Esophagus muscularis mucosa (tissue), 4 donors: ENCODE measurements at places on chromosomes 1 and 21. TPM values are rescaled to one million over a fixed set of nuclear protein-coding genes. Genes with fewer than 3 reads are reported as not detected.

GRCh38 chr21:46161633-46162592 lies 6.5 kb upstream of the FTCD start:
- peaks cover 47% of the 10 kb centered on the region for H3K27me3 ChIP-seq
- H3K27ac ChIP-seq: no peak overlapping the region
- H3K4me1 ChIP-seq: no peaks in the 10 kb centered on the region
- no peak overlapping the region for H3K4me3 ChIP-seq

GRCh38 chr1:211621447-211622198 lies 42.7 kb upstream of the SLC30A1 start:
- no peak overlapping the region for H3K4me3 ChIP-seq
- H3K4me1 ChIP-seq: peaks cover 3% of the 10 kb centered on the region
- no peak for DNase-seq
- H3K36me3 ChIP-seq: no peaks in the 10 kb centered on the region
- no peak overlapping the region for H3K27ac ChIP-seq

AK2 gene
- total RNA-seq: 78.7 TPM

- H3K4me3 ChIP-seq: no peak overlapping the region
- H3K36me3 ChIP-seq: no peaks in the 10 kb centered on the region
These were observed 94.6 kb downstream of the FGGY start for GRCh38 chr1:59391212-59392179.

HES2 gene
- not detected for total RNA-seq

- no peaks in the 10 kb centered on the region for H3K27me3 ChIP-seq
- DNase-seq: no peak
- no peak overlapping the region for H3K4me3 ChIP-seq
- H3K27ac ChIP-seq: peak overlapping the region; percentile 92
- H3K36me3 ChIP-seq: peaks cover 3% of the 10 kb centered on the region
- H3K4me1 ChIP-seq: peaks cover 40% of the 10 kb centered on the region
These were observed 15.8 kb downstream of the TINAGL1 start for GRCh38 chr1:31592132-31592531.

DNA sequence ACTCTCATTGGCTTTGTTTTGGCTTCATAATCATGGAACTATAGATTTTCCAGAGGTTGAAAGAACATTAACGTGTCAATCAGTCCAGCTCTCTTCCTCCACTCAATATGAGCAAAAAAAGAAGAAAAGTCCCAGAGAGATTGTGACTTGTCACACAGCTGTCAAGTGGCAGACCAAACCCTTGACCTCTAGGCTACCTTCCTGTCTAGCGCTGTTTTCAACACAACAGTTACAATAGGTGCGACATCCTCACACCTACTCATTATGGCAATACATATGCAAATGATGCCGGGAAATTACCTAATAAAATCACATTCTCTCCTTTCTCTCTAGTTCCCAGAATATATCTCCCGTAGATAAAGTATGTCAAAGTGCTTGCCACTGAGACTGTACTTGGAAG lies 1.1 kb downstream of the WARS2 start:
- peak overlapping the region; percentile 54 for H3K4me3 ChIP-seq
- no peaks in the 10 kb centered on the region for H3K27me3 ChIP-seq
- H3K27ac ChIP-seq: peak overlapping the region; percentile 95
- H3K4me1 ChIP-seq: peaks cover 30% of the 10 kb centered on the region

GRCh38 chr1:153404086-153404635 lies 12.2 kb upstream of the S100A7A start:
- no peak overlapping the region for H3K27ac ChIP-seq
- peak; percentile 53 for DNase-seq
- H3K4me1 ChIP-seq: no peaks in the 10 kb centered on the region
- H3K27me3 ChIP-seq: no peaks in the 10 kb centered on the region

- no peaks in the 10 kb centered on the region for H3K4me1 ChIP-seq
- no peak overlapping the region for H3K27ac ChIP-seq
- no peak overlapping the region for H3K4me3 ChIP-seq
- DNase-seq: no peak
- H3K27me3 ChIP-seq: no peaks in the 10 kb centered on the region
These were observed 11.8 kb downstream of the LY9 start for GRCh38 chr1:160807738-160808137.

GRCh38 chr1:8077120-8077573 lies 51.0 kb upstream of the ERRFI1 start:
- no peak for DNase-seq
- peak overlapping the region; percentile 88 for H3K27ac ChIP-seq
- no peak overlapping the region for H3K4me3 ChIP-seq
- no peaks in the 10 kb centered on the region for H3K36me3 ChIP-seq
- no peaks in the 10 kb centered on the region for H3K27me3 ChIP-seq
- H3K4me1 ChIP-seq: peaks cover 47% of the 10 kb centered on the region

WNT3A gene
- not detected for total RNA-seq

GRCh38 chr1:231278100-231278790 lies 37.2 kb downstream of the GNPAT start:
- no peak for DNase-seq
- H3K36me3 ChIP-seq: peaks cover 38% of the 10 kb centered on the region
- H3K4me1 ChIP-seq: no peaks in the 10 kb centered on the region
- no peaks in the 10 kb centered on the region for H3K27me3 ChIP-seq
- H3K4me3 ChIP-seq: no peak overlapping the region
- H3K27ac ChIP-seq: no peak overlapping the region

DNA sequence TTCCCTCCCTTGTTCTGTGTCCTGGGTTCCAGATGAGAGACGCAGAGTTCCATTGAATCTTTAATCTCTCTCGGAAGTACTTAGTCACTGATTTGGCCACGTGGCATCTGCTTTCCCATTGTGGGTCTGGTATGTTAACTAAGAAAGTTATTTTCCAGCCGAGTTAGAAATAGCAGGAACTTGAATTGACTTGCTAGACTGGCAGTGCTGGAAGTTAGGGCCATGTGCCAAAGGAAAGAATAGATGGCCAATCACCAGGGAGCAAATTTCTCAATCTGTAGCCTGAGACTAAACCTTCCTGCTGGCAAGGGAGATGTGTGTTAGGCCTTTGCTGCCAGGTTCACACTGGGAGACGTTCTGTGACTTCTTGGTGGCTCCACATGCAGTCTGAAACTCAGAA lies 24.2 kb upstream of the SLFNL1 start:
- DNase-seq: no peak
- H3K36me3 ChIP-seq: peaks cover 45% of the 10 kb centered on the region
- peak overlapping the region; percentile 61 for H3K27ac ChIP-seq
- H3K4me1 ChIP-seq: peaks cover 24% of the 10 kb centered on the region

IL20 gene
- not detected for total RNA-seq

CD53 gene
- total RNA-seq: 62.0 TPM

IFI44L gene
- total RNA-seq: 4.3 TPM

DNA sequence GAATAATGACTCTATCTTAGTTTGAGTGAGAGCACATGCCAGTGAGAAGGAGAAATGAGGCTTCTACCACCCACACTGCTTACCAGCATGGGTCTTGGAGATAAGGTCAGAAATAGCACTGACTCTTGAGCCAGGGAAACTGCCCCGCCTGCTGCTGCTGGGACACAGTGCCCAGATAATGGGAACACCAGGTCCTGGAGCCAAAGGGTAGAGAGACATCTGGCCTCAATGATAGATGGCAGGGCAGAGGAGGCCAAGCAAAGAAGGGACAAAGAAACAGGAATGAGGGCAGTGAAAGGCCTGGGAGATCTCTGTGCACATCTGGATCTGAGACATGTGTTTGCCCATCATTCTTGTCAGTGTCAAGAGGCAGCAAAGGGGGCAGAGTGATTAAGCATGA lies 97.4 kb downstream of the MIS18A start:
- no peak overlapping the region for H3K4me3 ChIP-seq
- H3K27ac ChIP-seq: no peak overlapping the region
- peak; percentile 50 for DNase-seq
- H3K36me3 ChIP-seq: no peaks in the 10 kb centered on the region
- no peaks in the 10 kb centered on the region for H3K4me1 ChIP-seq

SAMSN1 gene
- total RNA-seq: 1.6 TPM

GRCh38 chr1:180239145-180240096 lies 9.4 kb downstream of the LHX4 start:
- peaks cover 100% of the 10 kb centered on the region for H3K27me3 ChIP-seq
- peaks cover 20% of the 10 kb centered on the region for H3K4me1 ChIP-seq
- H3K27ac ChIP-seq: no peak overlapping the region
- no peaks in the 10 kb centered on the region for H3K36me3 ChIP-seq
- no peak for DNase-seq

GRCh38 chr21:45285266-45285931 lies 2.3 kb downstream of the POFUT2 start:
- H3K4me3 ChIP-seq: no peak overlapping the region
- H3K4me1 ChIP-seq: peaks cover 16% of the 10 kb centered on the region
- H3K27ac ChIP-seq: no peak overlapping the region
- no peaks in the 10 kb centered on the region for H3K27me3 ChIP-seq
- no peak for DNase-seq
- peaks cover 40% of the 10 kb centered on the region for H3K36me3 ChIP-seq

S100A14 gene
- total RNA-seq: not detected

DPM3 gene
- 176 TPM for total RNA-seq
